ENCODE measurements at places on chromosomes 2 and 18. TPM values are rescaled to one million over a fixed set of nuclear protein-coding genes. Genes with fewer than 3 reads are reported as not detected.

- DNase-seq, result no peak
Measured at GRCh38 chr2:181846399-181847197, 44.9 kb upstream of the ITPRID2 start.

DNA sequence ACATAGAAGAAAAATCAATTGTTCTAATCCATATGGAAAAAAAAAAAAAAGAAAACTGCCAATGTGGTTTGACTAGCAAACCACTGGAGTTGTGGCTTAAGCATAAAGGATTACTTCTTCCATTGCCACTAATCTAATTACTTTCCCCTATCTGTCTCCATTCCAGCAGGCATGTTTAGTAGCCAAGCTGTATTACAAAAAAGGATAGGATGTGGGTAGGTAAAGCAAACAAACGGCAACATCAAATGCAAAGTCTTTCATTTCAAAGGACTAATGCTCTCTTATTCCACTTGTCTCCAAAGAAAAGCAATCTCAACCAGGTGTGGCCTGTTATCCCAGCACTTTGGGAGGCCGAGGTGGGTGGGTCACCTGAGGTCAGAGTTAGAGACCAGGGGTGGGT is 36.5 kb downstream of the SLC8A1 start:
- DNase-seq, result no peak

- no peak for DNase-seq
Measured at GRCh38 chr2:105134081-105134480, 96.2 kb downstream of the MRPS9 start.

DNA sequence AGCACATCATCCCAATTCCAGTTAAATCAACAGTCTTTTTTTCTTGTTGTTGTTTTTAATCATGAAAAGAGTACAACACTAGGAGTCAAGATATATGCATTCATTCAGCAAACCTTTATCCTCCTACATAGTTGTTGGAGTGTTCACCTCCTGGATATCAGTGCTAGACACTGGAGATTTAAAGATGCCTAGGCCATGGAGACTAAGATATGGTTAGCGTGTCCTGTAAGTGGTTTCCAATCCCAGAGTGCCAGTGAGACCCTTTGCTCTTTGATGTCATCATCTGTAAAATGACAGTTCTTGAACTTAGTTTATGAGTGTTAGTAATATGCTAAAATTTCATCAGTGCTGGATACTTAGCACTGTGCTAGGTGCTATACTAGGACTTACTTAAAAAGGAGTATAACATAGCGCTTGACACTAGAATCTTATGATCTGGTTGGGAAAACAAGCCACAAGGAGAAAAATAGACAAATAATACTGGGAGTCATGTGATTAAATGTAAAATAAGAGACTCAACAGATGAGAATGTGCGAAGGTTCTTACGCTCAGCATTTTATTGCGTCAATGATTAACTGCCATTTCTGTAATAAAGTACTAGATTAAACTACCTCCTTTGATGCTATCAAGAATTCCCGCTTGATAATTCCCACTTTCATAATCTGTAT is 31.5 kb downstream of the BABAM2 start:
- DNase-seq, result no peak

DNA sequence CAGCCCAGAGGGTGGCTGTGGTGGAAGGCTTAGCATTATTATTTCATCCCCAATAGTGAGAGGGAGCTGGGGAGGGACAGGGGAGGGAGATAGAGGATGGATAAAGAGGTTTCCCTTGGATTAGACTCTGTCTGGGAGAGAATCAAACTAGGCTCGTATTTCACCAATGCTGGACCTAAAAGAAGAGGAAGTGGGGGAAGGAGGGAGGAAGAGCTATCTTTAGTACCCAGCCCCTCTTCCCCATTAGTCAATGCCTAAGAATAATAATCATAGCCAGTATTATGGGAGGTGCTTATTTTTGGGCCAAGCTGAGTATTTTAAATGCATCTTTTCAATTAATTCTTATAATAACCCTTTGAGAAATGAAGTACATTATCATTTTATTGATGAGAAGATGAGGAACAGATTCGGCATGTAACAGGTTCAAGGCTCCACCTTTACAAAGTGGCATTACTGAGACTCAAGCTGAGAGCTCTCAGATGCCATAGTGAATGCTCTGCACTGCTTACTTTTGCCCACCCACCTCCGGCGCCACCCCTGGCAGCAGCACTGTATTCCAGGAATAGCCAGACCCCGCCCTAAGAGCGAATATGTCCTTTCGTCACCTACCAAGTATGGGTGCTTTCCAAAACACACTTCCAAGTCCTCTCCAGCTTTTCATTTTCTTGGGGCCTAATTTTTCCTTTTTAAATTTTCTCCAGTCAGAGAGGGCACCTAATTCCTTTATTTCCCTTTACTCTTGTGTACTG is 21.0 kb downstream of the PAX8 start:
- no peak for DNase-seq

Gene C1QL2
- total RNA-seq, result not detected
